ENCODE measurements at places on chromosomes 2 and 18.

GRCh38 chr2:177747384-177747783 is 325.2 kb downstream of the PDE11A start:
- no peak for DNase-seq

DNA sequence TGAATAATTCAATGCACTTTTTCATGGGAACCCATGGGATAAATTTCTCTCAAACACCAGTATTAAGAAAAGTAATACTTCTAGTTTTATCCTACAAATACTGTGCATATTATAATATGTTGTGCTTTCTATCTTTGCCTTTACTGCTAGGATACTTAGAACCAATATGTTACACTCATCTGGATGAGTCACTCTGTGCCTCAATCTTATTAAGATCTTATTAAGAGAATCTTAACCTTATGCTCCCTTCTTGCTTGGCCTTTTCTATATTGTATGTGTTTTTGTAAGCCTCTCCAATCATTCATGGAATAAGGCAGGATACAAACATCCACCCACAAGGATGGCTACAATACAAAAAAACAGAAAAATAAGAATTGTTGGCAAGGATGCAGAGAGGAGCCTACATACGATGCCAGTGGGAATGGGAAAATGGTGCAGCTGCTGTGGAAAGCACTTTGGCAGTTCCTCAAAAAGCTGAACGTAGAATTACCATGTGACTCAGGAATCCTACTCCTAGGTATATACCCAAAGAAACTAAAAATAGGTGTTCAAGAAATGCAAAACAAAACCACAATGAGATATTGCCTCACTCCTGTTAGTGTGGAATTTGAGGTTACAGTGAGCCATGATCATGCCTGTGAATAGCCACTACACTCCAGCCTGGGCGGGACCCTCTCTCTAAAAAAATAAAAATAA is 10.7 kb upstream of the TWSG1 start:
- DNase-seq = no peak

GRCh38 chr2:241675885-241676284 is 10.7 kb downstream of the DTYMK start:
- no peak for DNase-seq

DNA sequence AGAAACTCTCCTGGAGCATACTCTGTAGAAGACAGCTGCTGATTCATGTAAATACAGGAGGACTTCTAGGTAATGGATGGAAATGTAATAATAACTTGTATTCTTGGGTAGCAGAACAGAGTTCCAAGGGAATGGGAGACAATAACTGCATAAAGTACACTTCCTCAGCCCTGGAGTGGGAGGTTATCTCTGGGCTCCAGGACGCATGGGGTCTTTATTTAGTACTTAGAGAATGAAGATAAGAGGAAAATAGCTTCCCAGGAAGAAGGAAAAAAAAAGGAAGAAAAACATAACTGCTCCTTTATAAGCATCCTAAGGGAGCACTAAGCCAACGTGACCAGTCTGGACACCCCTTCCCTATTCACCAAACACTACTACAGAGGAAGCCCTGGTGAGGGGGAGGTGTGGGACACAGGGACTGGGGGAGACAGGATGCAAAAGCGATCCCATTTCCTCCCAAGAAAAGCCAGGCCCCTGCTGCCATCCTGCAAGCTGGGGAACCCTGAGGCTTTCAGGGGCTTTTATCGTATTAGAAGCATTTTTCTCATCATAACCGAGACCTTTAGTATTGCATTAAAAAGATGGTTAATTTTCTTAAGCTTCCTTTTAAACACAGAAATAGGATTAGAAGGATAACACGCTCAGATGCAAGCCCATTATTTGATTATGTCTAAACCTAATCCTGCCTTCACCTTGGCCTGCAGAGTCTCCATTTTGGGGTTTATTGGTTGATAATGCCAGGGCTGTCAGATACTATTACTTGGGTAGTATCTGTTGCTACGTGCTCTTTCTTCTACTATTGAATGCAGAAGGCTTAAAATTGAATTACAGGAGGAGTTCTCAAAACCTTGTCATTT is 78.5 kb downstream of the KLF7 start:
- no peak for DNase-seq

DNA sequence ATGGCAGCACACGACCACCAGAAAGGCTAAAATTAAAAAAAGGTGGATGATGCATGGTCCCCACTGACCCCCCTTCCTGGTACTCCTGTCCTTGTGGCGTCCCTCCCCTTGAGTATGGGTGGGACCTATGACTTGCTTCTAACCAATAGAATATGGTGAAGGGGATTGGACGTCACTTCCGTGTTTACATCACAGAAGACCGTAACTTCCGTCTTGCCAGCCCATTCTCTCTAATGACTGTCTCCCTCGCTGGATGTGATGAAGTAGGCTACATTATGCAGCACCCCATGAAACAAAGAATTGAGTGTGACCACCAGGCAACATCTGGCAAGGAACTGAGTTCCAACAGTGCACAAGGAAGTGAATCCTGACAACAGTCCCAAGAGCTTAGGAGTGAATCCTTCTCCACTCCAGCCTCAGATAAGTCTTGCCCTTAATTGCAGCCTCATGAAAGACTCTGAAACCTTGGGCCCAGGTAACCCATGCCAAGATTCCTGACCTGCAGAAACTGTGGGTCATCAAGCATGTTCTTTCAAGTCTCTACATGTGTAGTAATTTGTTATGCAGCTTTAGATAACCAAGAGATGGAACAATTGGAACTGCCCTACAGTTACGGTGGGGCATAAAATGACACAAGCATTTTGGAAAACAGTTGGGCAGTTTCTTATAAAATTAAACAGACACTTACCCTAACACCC is 80.1 kb upstream of the NPAS2 start:
- no peak for DNase-seq

Measured in esophagus squamous epithelium (tissue), 5 donors.